ENCODE measurements at places on chromosomes 5 and 9.

GRCh38 chr9:74663439-74663838 lies 166.3 kb downstream of the RORB start:
- DNase-seq = no peak

- no peak for DNase-seq
These were observed 153.4 kb downstream of the SLC12A2 start for GRCh38 chr5:128237000-128237399.

- DNase-seq = no peak
These were observed 65.6 kb downstream of the GNA14 start for GRCh38 chr9:77582525-77582924.

GRCh38 chr9:131473198-131473885 lies 29.4 kb upstream of the POMT1 start:
- DNase-seq = no peak

GRCh38 chr5:171268700-171269620 lies 40.1 kb upstream of the TLX3 start:
- DNase-seq = no peak

DNA sequence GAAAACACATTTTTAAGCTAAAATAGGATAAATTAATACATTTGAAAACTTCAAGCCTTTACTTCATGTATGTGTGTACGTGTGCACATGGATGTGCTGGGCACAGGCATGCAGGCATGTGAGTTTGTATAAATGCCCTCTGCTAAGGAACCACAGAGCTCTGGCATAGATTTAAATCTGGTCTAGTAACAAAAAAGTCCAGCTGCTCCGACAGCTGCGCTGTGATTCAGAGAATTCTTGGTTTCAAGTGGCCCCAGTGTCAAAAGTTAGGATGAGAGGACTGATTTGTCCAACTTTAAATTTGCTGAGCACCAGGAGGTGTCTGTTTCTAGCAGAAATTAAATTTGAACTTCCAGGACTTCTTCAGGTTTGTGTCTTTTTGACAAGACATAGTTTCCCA lies 203.7 kb upstream of the TUT7 start:
- no peak for DNase-seq

- DNase-seq = no peak
These were observed 439.5 kb downstream of the ACTL7B start for GRCh38 chr9:108416324-108416723.

GRCh38 chr5:1541702-1542400 lies 18.1 kb upstream of the LPCAT1 start:
- DNase-seq = no peak

DNA sequence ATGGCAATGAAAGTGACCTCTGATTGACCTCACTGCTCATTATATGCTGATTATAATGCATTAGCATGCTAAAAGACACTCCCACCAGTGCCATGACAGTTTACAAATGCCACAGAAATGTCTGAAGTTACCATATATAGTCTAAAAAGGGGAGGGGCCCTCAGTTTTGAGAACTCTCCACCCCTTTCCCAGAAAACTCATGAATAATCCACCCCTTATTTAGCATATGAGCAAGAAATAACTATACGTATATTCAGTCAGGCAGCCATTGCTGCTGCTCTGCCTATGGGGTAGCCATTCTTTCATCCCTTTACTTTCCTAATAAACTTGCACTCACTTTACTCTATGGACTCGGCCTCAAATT lies 163.1 kb downstream of the ESM1 start:
- no peak for DNase-seq

GRCh38 chr9:110351009-110351467 lies 13.4 kb upstream of the TXNDC8 start:
- no peak for DNase-seq

DNA sequence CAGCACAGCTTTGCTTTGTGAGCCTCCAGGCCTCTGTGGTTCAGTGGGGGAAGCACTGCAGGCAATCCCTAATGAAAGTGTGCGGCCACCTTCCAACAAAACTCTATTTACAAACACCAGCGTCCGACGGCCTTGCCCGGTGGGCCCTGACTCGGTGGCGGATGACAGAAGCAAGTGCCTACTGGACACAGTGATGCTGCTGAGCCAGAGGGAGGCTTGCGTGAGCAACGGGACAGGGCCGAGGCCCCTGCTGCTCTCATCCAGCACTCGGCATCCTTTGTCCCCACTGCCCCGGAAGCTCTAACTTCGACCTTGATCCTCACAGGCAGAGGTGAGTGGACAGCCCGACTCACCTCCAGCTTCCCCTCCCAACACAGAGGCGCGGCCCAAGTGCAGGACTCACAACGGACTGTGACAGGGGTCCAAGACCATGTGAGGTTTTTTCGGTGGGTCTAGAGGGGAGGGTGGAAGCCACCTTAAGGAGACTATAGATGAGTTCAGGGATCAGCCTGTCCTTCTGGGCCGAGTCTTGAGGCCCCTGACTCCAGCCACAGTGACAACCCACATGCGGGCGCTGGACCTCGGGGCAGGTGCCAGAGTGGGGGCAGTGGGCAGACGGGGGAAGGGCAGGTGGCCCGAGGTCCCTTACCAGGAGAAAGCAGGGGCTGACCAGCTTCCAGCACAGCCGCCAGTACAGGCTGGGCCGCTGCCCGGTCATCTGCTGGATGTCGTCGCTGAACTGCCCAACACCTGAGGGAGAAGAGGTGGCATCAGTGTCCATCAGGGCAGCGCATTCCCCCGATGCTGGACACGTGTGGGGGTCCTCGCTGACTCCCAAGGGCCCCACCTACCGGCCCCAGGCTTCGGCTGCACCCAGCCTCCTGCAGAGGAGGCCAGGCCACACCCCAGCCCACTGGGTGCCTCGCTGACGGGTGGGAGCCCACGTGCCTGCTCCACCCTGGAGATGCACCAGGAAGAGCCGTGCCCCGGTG lies 39.4 kb downstream of the SLC6A3 start:
- DNase-seq = no peak

DNA sequence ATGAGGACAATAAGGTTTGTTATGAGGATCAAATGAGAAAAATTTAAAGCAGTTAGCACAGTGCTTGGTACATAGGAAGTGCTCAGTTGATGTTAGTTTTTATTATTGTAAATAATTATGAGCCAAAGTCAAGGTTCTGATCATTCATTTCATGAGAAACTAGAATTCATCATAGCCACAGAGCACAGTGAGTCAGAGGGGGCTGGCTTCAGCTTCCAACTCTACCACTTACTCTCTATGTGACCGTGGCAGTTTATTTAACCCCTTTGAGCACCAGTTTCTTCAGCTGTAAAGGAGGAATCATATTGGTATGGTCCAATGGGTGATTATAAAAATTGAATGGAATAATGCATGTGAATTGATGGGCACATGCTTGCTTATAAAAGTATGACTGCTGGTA lies 39.4 kb downstream of the KLHL3 start:
- no peak for DNase-seq

GRCh38 chr5:132012371-132013005 lies 1.0 kb upstream of the ACSL6 start:
- no peak for DNase-seq

- no peak for DNase-seq
These were observed 49.2 kb downstream of the TIMD4 start for GRCh38 chr5:156913719-156914370.

- DNase-seq = no peak
These were observed 17.6 kb downstream of the TNFAIP8 start for GRCh38 chr5:119373449-119373858.

GRCh38 chr9:20621471-20622329 lies 599 bp downstream of the MLLT3 start:
- DNase-seq = no peak

DNA sequence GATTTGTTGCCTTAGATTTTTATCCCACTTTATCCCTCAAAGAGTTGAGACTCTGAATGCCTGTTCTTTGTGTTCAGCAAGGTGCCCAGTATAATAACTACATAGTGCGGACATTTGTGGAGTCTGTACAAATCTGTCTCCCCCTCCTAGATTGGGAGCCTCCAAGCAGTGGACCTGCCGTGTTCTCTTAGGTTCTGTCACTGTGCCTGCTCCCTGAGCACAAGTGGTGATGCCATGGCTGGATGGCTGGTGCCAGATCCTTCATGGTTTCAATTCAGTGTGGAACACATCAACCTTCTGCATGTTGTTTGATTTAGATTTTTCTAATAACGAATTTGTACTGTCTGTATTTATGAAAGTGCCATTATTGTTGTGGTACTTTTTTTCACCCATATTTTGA lies 292.9 kb downstream of the CD180 start:
- no peak for DNase-seq

GRCh38 chr9:91038483-91039124 lies 237.0 kb downstream of the SYK start:
- DNase-seq = no peak

DNA sequence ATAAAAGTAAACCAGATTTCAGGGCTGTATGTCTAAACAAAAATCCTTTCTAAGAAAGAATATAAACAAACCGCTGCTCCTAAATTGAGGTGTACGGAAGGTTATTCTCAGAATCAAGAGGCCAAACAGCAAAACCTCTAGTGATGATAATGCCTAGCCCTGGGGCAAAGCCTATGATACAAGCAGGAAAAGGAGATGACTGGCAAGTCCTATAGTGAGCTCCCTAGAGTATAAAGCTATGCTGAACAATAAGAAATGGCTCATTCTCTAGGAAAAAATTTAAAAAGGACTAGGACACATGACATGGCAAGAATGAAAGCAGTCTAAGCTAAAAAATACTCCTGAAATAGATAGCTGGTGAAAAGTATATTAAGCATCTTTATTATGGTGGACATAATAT lies 187.1 kb downstream of the BNC2 start:
- DNase-seq = no peak

GRCh38 chr5:116675626-116675910 lies 100.9 kb upstream of the SEMA6A start:
- no peak for DNase-seq

- DNase-seq = no peak
These were observed 212.2 kb downstream of the CHSY3 start for GRCh38 chr5:130116462-130116861.

DNA sequence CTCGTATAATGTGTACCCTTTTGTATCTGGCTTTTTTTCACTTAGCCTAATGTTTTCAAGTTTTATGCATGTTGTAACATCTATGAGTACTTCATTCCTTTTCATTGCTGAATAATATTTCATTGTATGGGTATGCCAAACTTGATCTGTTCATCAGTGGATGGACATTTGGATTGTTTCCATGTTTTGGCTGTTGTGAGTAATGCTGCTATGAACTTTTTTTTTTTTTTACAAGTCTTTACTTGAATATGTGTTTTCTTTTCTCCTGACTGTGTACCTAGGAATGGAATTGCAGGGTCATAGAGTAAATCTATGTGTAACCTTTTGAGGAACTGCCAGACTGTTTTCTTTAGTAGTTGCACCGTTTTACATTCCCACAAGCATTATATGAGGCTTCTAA lies 52.4 kb downstream of the MTREX start:
- DNase-seq = no peak

DNA sequence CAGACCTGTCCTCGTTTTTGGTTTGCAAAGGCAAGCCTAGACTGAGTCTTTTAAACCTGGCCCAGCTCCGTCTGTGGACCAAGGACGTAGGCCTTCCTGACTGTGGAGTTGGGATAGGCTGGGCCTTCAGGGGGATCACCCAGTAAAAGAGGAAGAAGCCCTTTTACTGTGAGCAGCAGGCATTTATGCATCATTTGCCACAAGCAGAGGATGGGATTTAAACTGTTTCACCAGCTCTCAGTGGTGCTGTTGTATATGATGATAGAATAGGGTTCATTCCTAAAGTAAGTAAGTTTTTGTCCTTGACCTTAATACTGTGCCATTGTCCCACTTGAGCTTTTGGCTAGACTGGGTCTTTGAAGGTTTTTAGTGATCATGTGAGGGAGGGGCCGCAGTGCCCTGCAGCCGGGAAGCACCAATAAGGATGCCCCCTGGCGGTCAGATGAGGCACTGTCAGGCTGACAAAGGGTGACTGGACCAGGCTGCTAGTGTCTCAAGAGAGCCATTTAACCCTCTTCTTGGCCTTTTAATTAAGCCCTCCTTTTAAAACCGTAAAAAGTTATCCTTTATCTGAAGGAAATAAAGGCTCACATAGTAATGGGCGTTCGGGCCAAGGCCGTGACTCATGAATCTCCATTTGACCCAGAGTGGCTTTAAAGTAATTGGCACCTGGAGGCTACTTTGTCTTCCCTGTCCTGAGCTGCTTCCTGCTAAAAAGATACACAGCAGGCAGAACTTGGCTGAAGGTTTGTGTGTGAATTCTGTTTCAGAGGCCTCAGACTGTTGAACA lies 74.0 kb downstream of the UBAP1 start:
- peak; percentile 43 for DNase-seq

DNA sequence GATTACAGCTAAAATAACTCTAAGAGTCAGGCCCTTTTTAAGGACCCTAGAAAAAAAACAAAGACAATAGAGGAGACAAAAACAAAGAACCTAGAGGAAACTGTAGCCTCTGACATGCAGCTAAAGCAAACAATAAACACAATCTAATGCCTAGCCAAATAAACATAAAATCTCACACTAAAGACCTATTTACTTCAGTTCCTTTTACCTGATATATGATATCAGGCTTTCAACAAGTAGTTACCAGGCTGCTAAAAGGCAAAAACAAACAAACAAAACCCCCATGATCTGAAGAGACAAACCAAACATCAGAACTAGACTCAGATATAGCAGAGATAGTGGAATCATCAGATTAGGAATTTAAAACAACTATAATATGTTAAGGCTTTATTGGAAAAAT lies 226.5 kb upstream of the POU5F2 start:
- no peak for DNase-seq

DNA sequence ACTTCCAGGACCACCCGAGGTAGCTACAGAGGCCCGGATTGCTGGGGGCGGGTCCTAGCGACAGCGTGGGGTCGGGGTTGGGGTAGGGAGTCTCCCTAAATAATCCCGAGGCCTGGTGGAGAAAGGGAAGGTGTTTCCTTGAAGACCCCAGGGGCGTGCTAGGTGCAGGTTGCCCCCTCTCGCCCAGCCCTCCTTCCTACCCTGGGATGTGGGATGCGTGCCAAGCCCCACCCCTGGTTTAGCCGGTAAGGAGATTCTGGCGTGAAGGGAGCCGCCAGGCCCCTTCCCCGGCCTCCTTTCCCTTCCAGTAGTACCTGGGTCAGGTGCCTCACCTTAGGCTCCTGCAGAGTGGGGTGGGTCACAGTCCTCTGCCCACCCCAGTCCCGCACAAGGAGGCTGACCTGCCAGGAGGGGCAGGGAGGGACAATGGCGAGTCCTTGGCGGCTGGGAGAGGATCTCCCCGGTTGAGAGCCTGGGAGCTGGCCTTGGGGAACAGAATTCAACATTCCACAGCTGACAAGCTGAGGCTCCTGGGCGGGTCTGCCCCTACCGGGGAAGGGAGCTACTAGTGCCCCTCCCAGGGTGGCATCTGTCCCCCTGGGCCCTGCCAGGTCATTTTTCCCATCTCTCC lies 674 bp downstream of the TSPAN17 start:
- no peak for DNase-seq

All from stimulated activated CD8-positive, alpha-beta memory T cell treated with anti-CD3 and anti-CD28 coated beads, Interleukin-4, amount 100 ng/mL, for 4 hours (primary cell).